Activated CD4-positive, CD25-positive, alpha-beta regulatory T cell (primary cell): ENCODE measurements at places on chromosomes 5 and 9.

- DNase-seq: no peak
Observed at GRCh38 chr5:16922430-16922829, 13.7 kb downstream of the MYO10 start.

- DNase-seq: no peak
Observed at GRCh38 chr5:84242286-84242685, 142.4 kb downstream of the EDIL3 start.

GRCh38 chr9:79089054-79089560, 482.7 kb upstream of the TLE4 start:
- DNase-seq: no peak

GRCh38 chr5:139649082-139649991, 1.2 kb downstream of the CXXC5 start:
- no peak for DNase-seq

DNA sequence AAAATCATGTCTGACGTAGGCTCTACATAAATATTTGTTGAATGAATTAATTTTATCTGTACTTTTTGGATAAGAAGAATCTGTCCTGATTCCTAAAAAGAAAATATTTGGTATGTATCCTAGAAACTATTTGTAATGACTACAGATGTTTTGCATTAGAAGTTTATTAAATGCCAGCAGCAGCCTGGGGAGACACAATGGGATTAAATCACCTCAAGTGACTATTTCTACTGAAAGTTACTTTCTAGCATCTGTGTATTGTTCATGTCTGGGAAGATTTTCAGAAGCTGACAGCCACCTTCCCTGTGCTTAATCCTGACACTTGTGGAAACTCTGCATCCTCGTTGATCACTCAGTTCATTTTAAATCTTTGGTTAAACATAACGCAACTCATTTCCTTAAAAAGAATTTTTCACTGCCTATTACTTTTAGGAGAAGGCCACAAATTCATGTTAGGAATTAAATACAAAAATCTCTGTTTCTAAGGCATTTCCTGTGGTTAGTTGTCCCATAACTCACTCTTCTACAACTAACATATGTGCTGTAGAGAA, 209.3 kb upstream of the PPP1R2B start:
- no peak for DNase-seq
